ENCODE measurements at places on chromosomes 3 and 15.

DNA sequence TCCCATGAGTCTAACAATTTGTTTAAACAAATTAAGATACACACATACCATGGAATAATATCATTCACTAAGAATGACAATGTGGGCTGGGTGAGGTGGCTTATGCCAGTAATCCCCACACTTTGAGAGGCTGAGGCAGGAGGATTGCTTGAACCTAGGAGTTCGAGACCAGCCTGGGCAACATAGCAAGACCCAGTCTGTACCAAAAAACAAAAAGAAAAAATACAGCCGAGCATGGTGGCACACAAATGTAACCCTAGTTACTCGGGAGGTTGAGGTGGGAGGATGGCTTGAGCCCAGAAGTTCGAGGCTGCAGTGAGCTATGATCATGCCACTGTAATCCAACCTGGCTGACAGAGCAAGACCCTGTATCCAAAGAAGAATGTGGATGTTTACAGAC lies 4.0 kb upstream of the ZNF710 start:
- no peak for DNase-seq

DNA sequence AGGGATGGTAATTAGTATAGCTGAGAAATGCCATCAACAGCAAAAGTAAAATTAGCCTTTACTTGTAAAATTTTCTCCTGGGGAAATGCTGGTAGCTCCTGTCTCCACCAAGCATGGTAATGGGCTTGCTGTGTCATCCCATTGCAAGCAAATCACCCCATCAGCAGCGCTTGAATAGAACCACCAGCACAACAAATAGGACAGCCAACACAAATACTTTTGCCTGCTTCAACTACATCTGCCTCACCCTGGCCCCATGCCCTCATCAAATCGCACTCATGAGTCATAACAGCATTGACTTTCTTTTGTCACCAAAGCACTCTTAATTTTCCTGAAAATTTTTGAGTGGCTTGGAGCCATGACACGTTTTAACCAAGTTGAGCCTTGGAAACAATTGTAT lies 52.6 kb downstream of the ERC2 start:
- DNase-seq = no peak

GRCh38 chr3:171058058-171058457 lies 31.5 kb upstream of the SLC2A2 start:
- DNase-seq = no peak

DNA sequence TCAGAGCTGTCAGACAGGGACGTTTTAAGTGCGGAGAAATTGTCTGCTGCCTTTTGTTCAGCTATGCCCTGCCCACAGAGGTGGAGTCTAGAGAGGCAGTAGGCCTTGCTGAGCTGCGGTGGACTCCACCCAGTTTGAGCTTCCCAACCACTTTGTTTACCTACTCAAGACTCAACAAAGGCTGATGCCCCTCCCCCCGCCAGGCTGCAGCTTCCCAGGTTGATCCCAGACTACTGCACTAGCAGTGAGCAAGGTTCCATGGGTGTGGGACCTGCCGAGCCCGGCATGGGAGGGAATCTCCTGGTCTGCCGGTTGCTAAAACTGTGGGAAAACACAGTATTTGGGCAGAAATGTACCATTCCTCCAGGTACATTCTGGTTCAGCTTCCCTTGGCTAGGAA lies 282.1 kb downstream of the VGLL3 start:
- DNase-seq = no peak

DNA sequence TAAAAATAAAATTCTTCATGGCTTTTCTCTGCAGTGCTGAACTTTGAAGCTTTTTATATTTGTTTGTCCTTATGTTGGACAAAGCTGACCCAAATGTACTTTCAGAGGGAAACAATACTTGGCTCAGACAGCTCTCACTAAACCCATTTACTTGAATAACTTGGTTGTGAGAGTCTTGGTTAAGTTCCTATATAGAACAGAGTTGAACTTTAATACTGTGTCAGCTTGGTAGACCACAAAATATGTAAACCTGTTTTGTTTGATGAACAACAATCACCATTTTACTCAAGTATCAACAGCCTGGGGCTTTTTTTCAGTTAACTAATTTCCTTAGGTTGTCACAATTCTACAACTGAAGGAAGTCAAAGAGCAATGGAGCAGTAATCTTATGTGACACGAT lies 211.9 kb downstream of the CADM2 start:
- no peak for DNase-seq

GRCh38 chr15:84764585-84764984 lies 16.2 kb downstream of the ZNF592 start:
- DNase-seq = no peak

DNA sequence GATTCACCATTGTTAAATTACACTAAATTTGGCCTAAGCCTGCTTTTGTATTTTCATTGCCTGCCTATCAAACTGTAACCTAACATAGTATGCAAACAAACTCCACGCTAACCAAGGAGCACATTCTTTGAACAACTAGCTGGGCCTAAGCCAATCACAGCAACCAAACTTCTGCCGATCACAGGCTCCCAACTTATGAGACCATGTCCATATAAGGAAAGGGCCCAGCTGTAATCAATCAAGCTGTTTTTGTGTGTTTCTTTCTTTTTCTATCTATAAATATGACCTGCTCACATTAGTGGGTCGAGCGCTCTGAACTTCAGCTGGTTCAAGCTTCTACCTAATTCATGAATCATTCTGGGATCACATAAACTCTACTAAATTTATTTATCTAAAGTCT lies 473.6 kb downstream of the SI start:
- no peak for DNase-seq

GRCh38 chr3:9864200-9864927 lies 15.7 kb downstream of the CIDEC start:
- DNase-seq = no peak

DNA sequence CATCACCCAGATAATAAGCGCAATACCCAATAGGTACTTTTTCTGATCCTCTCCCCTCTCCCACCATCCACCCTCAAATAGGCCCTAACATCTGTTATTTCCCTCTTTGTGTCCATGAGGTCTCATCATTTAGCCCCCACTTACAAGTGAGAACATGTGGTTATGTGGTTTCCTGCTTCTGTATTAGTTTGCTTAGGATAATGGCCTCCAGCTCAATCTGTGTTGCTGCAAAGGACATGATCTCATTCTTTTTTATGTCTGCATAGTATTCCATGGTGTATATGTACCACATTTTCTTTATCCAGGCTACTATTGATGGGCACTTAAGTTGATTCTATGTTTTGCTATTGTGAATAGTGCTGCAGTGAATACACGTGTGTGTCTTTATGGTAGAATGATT lies 165.4 kb downstream of the MBNL1 start:
- no peak for DNase-seq

- DNase-seq = no peak
Measured at GRCh38 chr3:13652728-13653127, 103.8 kb downstream of the FBLN2 start.
